ENCODE measurements at places on chromosomes 3 and 15.

DNA sequence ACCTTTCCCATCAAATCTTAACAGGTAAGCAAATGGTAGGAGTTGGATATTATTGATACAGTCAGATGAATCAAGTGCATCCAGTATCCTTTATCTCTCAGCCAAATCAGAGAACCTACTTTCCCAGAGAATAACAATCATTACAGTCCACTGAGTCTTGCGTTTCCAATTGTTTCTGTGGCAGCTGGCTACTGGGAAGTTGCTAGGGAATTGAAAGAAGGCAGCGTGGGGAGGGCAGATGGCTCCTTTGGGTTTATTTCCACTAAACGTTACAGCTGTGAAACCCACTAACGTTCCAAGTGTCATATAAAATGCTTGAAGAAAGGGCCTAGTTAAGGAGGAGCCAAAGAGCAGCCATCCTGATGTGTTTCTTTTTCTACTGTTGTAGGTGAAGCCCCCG, 78.4 kb downstream of the WDR72 start:
- DNase-seq, result no peak

GRCh38 chr3:150597646-150598045, 5.5 kb upstream of the SELENOT start:
- no peak for DNase-seq

DNA sequence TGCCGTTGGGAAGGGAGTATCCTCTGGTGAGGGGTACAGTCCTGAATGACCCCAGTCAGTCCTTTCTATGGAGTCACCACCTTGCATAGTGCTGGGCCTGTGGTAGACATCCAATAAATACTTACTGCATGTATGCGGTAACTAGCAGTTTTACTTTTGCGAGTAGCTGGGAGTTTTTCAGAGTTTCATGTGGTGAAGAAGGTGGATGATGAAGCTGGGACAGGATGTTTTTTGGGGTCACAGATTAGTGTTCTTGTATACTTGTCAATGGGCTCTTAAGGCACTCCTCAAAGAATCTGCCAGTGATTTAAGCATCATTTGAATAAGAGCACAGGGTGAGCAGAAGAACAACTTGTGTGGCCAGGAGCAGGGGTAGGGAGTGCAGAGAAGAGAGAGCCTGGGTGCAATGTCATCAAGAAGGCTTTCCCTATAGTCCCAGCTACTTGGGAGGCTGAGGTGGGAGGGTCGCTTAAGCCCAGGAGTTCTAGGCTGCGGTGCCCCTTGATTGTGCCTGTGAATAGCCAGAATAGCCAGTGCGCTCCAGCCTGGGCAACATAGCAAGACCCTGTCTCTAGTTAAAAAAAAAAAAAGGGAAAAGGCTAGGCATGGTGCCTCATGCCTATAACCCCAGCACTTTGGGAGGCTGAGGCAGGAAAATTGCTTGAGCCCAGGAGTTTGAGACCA, 22.1 kb downstream of the PPCDC start:
- DNase-seq, result no peak

GRCh38 chr3:6791161-6791560, 69.8 kb upstream of the GRM7 start:
- no peak for DNase-seq

GRCh38 chr15:90497376-90497775, 32.3 kb upstream of the CRTC3 start:
- no peak for DNase-seq

GRCh38 chr15:36499412-36500389, 79.7 kb upstream of the CDIN1 start:
- DNase-seq, result no peak

- no peak for DNase-seq
Measured at GRCh38 chr3:133503409-133503808, 70.1 kb upstream of the CDV3 start.

DNA sequence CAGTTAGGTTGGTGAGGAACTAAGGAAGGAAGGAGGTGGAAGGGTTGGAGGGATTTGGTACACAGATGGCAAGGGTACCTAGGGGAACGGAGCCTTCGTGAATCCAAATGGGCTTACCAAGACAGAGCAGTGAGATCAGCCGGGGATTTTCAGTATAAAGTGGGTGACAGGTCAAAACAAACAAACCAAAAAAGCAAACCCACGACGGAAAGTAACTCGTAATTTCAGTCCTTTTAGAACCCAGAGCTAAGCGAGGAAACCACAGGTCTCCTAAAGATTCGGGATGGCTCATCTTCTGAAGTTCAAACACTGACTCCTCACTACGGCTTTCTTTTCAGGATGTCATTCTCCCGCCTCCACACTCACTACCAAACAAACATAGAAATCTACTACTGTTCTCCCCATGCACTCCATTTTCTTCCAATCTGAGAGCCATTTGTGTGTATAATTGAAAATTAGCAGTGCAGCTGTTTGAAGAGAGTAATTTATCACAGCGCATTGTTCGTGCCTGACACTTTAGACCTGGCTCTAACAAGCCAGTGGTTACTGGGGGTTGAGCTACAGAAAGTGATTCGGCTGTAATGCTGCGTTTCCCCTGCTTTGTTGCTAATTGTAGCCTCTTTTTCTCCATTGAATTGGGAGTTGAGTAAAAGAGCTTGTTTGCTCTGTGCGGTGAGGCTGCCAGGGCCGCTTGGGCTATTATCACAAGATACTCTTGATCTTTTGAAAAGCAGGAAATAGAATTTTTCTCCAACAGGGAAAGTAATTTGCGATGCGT, 64.7 kb upstream of the CCDC39 start:
- no peak for DNase-seq

DNA sequence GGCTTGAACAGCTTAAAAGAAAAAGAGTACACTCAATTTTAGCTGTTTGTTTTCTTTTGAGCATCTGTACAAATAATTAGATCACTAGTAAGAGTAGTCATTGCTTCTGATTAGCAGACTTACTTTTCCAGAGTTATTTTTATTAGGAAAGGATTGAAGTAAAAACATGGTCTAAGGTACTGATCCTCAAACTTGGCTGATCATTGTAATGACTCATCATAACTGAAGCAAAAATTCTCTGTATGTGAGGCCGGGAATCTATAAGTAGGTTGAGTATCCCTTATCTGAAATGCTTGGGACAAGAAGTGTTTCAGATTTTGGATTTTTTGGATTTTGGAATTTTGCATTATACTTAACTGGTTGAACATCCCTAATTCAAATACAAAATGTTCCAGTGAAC, 12.4 kb downstream of the NMD3 start:
- DNase-seq, result no peak

- no peak for DNase-seq
Measured at GRCh38 chr15:66153549-66154415, 99.8 kb downstream of the MEGF11 start.

- no peak for DNase-seq
Measured at GRCh38 chr3:190546881-190547510, 33.1 kb downstream of the IL1RAP start.
